Stimulated activated CD8-positive, alpha-beta memory T cell treated with anti-CD3 and anti-CD28 coated beads, Interleukin-15, amount 100 ng/mL, for 1 hour (primary cell): ENCODE measurements at places on chromosomes 7 and 10.

DNA sequence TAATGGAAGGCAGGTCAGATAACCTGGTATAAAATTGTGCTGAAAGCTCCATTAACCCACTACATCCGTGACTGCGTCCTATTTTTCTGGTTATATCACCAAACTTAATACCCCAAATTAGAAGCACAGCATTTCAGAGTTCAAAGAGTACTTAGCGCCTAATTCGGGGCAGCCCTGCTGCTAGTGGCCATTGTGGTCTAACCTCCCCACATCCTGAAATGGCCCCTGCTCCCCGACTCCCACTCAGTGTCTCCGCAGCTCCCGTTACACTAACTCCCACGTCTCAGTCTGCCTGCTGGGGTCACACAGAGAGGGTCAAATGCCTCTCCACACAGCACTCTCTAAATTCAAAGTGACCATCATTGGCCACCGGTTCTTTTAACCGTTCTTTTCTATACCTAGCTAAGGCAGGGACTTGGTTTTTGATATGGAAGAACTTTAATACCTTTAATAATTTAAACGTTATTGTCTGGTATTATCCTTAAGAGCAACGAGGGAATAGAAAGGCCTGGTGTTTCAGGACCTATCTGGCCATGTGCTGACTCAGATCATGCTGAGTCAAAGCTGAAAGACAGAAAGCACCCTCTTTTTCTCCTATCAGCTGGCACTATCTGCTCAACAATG, 117.1 kb downstream of the KMT2E start:
- no peak for DNase-seq

DNA sequence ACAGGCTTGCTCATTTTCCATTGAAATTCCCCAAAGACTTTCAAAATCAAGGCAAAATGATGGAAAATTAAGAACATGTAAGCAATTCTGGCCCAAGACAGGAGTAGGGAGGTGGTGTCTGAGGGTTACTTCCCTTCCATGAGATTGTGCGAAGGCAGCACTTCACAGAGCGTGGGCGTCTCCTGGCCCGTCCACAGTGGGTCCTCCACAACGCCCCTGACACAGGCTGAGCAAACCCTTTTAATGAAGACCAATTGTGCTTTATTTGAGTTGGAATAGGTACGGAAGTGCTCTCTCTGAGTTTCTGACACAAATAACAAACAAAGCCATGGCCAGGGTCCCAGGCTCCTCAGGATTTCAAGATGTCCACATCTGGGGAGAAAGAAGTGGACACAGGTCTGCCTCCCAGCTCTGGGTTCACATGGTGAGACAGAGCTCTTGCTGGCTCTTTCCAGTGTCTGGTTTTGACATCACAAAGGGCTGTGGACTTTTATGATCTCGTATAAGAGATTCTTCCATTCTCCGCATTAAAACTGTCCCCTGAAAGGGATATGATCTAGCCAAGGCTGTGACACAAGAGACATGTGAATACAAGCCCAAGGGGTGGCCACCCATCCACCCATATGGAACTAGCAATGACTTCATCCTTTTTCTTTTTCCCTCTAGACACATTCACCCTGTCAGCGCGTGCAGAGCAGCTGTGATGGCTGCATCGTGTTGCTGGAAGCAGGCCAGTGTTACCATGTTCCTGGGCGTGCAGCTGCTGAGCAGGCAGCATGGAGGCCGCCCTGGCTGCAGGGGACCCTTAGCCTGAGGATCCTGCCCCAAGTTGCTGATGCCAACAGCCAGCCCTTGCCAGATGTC, 145.6 kb downstream of the ADAM12 start:
- DNase-seq: no peak

DNA sequence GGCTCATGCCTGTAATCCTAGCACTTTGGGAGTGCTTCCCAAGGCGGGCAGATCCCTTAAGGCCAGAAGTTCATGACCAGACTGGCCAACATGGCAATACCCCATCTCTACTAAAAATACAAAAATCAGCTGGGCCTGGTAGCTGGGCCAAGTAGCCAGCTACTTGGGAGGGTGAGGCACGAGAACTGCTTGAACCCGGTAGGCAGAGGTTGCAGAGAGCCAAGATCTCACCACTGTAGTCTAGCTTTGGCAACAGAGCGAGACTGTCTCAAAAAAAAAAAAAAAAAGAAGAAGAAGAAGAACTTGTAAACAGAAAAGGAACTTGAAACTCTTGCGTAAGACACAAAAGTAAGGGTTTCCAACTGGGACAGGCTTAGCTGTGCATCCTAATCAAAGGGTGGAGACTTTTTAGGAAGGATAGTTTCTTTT, 5.6 kb upstream of the IFIT2 start:
- DNase-seq: no peak

- DNase-seq: no peak
These were observed 643 bp downstream of the SMO start for GRCh38 chr7:129188892-129189660.

GRCh38 chr7:70387217-70387616, 744.7 kb upstream of the GALNT17 start:
- DNase-seq: no peak

DNA sequence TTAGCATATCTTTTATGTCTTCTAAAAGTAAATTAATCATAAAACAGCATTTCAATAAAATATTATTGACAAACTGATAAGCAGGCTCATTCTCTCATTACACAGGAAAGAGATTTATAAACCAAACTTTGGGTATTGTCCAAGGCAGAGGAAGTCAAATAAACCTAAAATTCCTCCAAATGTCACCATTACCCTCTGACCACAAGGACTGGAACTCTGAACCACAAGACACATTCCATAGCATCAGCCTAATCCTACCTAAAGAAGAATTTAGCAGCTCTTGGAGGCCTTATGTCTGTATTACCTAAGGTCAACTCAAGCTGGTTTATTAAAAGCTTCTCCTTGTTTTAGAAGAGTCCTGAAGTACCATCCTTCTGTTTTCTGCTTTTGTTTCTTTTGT, 82.4 kb upstream of the SLC13A1 start:
- DNase-seq: no peak

DNA sequence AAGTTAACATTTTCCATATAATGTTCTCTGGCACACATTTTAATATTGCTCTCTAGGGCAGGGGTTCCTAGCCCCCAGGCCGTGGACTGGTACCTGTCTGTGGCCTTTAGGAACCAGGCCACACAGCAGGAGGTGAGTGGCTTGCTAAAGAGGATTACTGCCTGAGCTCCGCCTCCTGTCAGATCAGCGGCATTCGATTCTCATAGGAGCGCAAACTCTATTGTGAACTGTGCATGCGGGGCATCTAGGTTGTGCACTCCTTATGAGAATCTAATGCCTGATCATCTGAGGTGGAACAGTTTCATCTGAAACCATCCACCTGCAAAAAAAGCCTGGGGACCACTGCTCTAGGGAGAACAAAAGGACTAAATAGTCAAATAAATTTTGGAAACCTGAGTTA, 65.7 kb downstream of the EXOC6 start:
- no peak for DNase-seq

DNA sequence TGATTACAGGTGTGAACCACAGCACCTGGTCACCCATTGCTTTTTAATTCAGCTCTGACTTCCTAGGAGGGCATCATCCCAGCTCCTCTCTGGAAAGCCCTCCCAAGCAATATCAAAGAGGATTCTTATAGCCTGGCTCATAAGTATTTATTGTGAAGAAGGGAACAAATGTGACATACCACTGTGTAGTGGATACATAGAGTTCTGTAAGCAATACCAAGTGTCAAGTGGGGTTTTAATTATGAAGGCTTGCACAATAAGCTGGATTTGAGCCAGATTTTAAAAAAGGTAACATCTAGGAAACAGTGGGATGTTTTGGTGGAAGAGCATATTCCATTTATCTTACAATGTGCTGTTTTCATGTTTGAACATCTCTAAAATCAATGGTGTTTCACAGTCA, 19.0 kb upstream of the PRTFDC1 start:
- DNase-seq: no peak

- DNase-seq: no peak
These were observed 282.8 kb downstream of the RPS24 start for GRCh38 chr10:78316451-78316931.

- DNase-seq: no peak
These were observed 915.6 kb downstream of the KCNMA1 start for GRCh38 chr10:76721891-76722505.

DNA sequence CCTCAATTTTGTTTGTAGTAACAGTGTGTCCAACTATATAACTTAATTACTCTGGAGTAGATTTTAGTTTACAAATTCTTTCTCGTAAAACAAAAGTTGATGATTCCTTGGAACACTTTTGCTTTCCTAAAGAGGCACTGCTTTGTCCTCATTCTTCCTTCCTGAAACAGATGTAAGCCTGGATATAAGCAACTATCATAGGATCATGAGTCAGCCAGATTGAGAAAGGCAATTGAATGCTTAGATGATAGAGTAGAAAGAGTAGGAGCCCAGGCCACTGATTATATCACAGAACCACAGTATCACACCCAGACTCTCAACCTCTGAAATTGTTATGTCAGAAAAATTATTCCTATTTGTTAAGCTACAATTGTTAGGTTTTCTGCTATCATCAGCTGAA, 69.9 kb downstream of the TMEM106B start:
- DNase-seq: no peak

DNA sequence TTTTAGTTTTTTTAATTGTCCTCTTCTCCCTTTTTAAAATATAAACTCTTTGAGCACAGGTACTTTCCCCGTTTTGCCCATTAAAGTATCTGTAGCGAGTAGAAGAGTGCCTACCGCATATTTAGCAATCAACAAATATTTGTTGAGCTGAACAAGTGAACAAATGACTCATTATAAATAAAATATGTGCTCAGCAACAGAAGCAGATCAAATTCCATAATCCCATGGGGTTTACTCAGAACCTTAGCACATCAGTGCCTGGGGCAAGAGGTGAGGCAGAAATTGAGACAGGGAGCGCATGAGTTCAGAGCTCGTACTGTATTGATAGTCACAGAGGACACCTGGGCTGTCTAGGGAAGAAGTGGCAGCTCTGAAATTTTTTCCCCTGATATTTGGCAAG, 161.0 kb downstream of the SEM1 start:
- DNase-seq: no peak
